ENCODE measurements at places on chromosomes 16 and 17.

- no peak for DNase-seq
Measured at GRCh38 chr17:59002848-59003247, 103.8 kb downstream of the TRIM37 start.

GRCh38 chr17:32498391-32498790 is 11.6 kb downstream of the CDK5R1 start:
- no peak for DNase-seq

DNA sequence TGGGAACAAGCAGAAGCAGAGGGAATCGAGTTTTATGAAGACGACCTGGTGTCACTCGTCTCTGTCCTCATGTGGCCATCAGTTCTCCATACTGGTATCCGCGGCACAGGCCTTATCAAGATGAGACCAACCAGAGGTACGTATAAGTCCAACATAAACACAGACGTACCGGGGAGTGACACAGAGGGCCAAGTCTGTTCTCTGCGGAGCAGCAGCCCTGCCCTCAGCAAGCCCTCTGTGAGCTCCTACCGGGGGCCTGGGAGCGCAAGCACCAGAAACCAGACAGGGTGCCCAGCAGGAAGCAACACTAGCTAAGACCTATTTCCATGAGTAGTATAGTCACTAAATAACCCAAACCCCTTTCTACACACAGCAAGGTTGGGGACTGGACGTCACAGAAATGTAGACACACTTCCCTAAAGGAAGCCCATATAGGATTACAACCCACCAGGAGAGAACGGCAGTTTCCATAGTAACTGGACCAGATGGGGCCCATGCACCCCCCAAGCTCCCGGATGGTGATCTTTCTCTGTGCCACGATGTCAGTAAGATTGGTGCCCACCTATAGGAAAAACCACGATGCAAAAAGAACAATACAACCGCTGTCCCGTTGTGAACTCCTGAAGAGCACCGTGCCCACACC is 911 bp downstream of the ARL16 start:
- DNase-seq: no peak

DNA sequence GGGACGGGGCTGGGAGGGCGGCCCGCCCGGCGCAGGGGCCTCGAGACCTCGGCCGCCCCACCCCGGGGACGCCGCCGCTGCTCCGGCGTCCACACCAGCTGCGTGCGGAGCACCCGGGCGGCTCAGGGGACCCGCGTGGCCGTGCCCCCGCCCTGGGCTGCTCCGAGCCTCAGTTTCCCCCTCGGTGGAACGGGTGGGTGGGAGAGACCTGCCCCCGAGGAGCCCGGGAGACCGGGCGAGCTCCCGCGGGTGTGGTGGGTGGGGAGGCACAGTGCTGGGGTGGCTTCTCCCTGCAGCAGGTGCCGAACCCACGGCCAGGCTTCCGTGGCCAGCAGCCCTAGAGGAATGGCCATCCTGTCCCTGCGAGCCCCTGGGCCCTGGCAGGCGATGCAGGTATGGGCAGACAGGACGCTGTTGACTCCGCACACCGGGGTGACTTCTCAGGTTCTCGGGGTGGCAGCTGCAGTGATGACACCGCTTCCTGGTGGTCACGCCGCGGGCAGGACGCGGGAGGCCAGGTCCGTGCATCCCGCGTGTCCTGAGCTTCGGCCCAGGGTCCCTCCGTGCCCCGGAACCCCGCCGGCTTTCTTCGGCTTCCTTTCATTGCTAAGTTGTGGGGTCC is 677 bp downstream of the DEF8 start:
- DNase-seq: no peak

DNA sequence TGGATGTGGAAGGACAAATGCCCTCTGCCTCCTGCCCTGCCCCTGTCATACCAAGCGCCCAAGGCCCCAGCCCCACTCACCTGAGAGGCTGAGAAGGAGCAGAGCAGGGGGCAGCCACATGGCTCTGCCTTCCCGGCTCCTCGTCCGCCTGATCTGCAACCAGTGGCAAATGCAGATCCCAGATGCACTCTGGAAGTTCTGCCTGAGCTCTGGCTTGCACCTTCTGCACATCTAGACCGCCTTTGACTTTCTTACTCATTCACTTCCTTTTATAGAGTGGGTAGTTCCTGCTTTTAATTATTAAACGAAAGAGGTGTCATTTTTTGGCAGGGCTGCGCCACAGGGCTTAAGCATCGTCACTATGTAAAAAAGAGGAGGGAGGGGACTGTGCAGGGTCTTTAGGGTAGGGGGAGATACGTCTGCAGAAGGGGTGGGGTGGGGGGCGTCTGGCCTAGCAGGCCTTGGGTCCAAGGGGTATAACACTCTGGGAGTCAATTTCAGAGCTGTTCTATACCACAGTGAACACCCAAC is at the start of gene CD300LB:
CD300LB (minus strand) TSS at position 245 of the 531 bp plus-strand sequence; CDS start at position 120, 125 bp downstream.
- DNase-seq: no peak

DNA sequence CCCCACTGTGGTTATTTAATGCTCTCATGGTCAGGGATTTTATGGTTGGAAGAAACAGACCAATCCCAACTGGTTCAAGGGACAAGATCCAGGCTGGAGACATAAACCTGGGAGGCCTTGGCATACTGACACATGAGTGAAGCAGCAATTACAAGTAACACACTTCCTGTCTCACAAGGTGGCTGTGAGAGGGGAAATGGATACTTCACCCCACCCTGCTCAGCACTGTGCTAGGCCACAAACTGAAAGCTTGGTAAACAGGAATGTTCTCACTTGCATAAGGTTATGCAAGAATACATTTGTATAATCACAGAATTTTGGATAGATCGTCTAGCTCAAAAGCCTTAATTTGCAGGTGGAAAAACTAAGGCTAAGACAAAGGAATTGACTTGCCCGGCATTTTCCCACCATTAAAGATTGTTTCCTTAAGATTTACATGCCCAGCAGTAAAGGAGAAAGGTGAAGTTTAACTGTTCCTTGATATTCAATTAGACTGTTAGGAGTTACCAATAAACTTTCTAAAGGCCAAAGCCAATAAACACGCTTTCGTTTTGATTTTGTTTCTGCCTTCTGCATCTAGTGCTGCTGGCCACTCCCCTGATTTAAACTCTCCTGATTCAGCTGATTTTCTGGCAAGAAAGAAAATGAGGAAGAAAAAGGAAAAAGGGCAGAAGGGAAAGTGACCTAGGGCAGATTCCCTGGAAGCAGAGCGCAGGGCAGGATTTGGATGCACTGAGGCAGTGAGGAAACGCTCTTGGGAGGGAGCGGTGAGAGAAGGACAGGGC is 215.6 kb upstream of the CDH5 start:
- DNase-seq: no peak

- no peak for DNase-seq
Measured at GRCh38 chr16:26386096-26386495, 680.6 kb upstream of the C16orf82 start.

- no peak for DNase-seq
Measured at GRCh38 chr16:49827805-49828438, 28.0 kb downstream of the ZNF423 start.

Data from left renal pelvis (tissue), 4 donors.